Activated CD4-positive, alpha-beta T cell treated with anti-CD3 and anti-CD28 coated beads, Interleukin-2, amount 50 U/mL, for 1 hour (primary cell): ENCODE measurements at places on chromosomes 7 and 10.

GRCh38 chr7:135914346-135914745, 62.8 kb downstream of the MTPN start:
- no peak for DNase-seq

GRCh38 chr10:55813451-55814170, 547.4 kb downstream of the ZWINT start:
- no peak for DNase-seq

- DNase-seq = no peak
Observed at GRCh38 chr10:130772676-130773075, 538.8 kb downstream of the TCERG1L start.

DNA sequence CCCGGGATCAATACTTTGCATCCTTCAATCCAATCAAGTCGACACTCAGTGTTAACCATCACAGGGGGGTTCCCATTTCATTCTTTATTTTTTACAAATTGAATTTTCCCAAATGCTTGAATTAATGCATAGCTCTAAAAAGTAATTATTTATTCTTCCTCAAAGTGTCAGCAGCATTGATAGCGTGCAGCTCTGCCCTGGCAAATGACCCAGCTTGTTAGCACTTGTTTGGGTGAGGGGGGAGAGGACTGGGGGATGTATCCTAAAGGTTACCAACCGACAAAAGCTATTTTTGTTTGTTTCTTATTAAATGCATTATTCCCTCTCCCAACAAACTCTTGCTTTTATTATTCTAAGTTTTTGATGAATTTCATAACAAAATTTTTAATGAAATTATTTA, 27.0 kb upstream of the ELMO1 start:
- DNase-seq = no peak

- no peak for DNase-seq
Observed at GRCh38 chr7:110400411-110400810, 690.5 kb upstream of the LRRN3 start.

GRCh38 chr7:132778761-132779160, 202.5 kb upstream of the PLXNA4 start:
- DNase-seq = no peak

- DNase-seq = no peak
Observed at GRCh38 chr7:55239406-55239805, 125.7 kb upstream of the LANCL2 start.

GRCh38 chr10:78620985-78621799, 447.6 kb upstream of the ZMIZ1 start:
- no peak for DNase-seq

DNA sequence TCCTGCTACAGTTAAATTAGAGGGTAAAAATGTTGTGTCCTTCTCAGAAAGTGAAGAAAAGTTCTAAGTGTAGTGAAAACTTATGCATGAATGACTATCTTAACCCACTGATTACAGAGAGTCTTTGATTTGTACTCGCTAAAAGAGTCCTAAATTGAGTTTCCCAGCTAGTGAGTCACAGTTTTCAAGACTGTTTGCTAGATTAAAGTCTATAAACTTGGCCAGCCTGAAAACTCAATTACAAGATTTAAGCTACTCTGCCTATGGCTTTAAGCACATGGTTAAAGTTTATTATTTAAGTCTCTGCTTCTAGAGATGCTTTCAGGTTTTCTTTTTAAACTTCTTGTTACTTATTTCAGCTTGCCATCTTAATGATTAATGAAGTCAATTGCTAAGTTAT, 44.4 kb downstream of the MRPS24 start:
- DNase-seq = no peak

DNA sequence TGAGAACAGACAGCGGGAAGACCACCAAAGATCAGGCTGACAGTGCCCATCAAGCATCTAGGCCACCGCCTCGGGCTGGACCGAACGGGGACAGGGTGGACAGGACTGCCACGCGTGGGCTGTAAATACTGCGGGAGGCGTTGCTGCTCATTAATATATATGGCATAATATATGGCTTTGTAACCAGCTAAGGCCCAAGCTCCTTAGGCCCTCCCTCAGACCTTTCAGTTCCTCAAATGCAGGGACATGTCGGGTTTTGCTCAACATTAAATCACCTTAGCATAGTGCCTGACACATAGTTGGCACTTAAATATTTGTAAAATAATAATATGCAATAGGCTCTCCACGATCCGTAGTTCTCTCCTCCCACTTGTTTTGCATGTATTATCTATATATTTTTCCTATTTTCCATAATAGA, 402 bp upstream of the TMEM168 start:
- no peak for DNase-seq

- no peak for DNase-seq
Observed at GRCh38 chr7:137578541-137578940, 235.0 kb upstream of the PTN start.

- no peak for DNase-seq
Observed at GRCh38 chr10:188546-188945, 53.3 kb downstream of the ZMYND11 start.

GRCh38 chr10:59090817-59091622, 85.4 kb upstream of the PHYHIPL start:
- no peak for DNase-seq

DNA sequence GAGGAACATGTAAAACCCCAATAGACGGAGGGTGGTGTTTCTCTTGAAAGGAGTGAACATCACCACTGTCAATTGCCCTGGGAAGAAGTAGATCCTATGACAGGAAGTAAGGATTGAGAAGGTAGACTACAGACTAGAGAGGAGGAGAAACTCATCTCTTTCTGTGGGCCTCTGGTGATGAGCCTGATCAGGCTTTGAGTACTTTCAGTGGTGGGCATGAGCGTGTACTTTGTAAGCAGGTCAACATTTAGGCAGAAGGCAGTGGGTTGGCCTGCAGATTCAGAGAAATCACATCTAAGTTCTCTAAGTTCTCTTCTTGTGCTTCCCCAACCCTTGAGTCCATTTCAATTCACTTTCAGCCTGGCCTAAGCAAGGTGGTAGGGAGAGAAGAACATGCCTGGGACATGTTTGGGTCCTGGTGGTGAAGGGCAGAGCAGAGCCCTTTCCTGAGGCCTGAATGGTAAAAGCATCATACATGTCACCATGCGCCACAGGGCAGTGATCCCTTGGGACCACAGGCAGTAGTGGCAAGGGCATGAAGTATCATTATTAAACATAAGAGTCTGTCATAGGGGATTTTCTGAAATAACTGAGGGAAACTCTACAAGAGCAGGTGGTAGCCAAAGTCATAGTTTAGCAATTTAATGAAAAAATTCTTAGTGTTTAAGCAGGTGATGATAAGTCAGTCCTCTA, 56.4 kb upstream of the ANKRD1 start:
- no peak for DNase-seq

- DNase-seq = no peak
Observed at GRCh38 chr7:45176886-45177731, 19.5 kb downstream of the RAMP3 start.

DNA sequence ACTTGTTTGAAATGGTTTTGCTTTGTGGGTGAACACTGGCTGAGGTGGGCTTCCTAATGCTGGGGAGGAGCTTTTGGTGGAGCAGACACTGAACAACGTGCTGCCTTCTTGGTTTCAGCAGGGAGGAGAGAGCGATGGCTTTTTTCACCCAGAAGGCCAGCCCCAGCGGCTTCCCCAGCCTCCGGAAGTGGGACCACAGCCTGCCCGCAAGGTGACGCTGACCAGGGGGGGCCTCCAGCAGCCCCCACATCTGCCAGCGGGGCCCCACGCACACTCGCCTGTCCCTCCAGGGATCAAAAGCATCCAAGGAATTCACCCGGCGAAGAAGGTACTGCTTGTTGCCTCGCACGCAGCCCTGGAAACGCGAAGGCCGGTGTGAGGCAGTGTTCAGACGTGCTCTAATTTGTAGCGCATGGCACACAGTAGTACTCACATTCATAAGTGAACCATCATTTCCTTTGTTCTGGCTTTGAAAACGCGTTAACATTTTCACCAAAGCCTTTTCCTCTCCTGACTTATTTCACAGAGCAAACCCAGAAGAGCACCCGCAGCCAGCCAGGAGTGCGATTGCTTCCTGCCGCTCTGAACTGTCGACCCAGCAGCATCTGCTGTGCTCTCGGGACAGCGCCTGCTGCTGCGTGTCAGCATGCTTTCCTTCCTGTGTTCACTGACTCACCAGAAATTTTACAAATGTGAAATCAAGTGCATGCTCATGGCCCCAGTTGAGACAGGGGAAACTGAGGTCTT, 48.4 kb downstream of the SHH start:
- peak; percentile 37 for DNase-seq

DNA sequence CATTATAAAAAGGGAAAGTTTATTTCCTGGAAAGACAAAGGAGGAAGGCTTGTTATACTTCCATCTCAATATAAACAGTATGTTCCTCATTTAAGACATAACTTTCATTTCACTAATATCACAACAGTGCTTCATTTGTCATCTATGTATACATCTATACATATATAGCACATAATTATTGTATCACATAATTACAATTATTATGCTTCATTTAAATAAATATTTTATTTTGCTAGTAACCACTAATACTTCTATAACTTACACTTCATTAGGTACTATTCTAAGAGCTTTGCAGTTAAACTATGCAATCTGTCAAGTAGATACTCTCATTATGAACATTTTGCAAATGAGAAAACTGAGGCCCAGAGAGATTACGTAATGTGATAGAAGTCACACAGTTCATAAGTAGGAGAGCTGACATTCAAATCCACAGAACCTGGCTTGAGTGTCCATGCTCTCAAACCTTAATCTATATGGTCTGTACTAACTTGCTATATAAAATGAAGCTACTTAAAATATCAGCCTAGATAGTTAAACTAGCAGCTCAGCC, 86.5 kb downstream of the PPP1R3A start:
- no peak for DNase-seq

- no peak for DNase-seq
Observed at GRCh38 chr7:131021460-131021859, 287.5 kb upstream of the KLF14 start.

DNA sequence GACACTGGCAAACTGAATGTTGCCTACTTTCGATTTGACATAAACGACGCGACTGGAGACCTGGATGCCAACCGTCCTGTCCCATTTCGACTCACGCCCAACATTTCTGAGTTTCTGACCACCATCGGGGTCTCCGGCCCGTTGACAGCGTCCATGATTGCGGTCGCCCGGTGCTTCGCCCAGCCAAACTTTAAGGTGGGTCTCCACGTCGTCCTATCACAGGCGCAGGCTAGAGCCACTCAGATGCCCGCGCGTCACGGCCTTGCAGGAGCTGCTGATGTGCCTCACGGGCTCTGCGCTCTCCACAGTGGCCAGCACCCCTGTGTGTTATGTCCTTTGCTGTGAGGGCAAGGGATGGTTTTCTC, 132.6 kb downstream of the SMURF1 start:
- no peak for DNase-seq

GRCh38 chr10:46552526-46553237, 3.8 kb downstream of the GPRIN2 start:
- DNase-seq = no peak

- DNase-seq = no peak
Observed at GRCh38 chr7:142168746-142169145, 57.2 kb downstream of the MGAM2 start.

DNA sequence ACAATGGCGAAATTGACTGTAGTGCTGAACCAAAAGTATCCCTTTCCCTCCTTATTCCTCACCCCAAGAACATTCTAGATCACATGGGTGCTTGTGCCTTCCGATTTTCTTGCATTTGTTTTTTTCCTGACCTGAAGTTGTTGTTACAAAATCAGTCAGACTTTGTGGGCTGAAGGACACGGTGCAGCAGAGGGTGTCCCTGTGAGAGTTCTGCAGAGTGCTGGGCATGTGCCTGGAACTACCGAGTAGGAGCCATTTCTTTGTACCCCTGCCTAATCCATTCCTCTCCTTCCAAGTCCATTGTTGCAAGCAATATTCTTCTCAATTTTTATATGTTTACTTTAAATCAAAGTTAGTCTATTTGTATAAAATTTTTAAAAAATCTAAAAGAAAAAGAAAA, 35.3 kb upstream of the GJD4 start:
- DNase-seq = no peak

DNA sequence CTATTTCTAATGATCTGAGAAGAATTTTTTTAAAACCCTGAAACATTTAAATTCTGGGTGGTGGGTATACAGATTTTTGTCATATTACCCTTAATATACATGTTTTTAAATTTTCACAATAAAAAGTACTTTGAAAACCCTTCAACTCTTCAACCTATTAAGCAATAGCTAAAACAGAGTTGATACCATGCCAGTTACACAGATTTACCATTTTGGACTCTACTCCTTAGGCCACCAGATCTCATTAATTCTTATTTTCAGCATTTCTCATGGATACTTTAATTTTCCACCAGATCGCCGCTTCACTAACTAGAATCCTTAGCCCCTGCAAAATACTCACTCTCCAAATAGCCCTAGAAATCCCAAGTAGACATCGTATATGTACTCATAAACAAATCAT, 12.7 kb upstream of the COL28A1 start:
- no peak for DNase-seq

DNA sequence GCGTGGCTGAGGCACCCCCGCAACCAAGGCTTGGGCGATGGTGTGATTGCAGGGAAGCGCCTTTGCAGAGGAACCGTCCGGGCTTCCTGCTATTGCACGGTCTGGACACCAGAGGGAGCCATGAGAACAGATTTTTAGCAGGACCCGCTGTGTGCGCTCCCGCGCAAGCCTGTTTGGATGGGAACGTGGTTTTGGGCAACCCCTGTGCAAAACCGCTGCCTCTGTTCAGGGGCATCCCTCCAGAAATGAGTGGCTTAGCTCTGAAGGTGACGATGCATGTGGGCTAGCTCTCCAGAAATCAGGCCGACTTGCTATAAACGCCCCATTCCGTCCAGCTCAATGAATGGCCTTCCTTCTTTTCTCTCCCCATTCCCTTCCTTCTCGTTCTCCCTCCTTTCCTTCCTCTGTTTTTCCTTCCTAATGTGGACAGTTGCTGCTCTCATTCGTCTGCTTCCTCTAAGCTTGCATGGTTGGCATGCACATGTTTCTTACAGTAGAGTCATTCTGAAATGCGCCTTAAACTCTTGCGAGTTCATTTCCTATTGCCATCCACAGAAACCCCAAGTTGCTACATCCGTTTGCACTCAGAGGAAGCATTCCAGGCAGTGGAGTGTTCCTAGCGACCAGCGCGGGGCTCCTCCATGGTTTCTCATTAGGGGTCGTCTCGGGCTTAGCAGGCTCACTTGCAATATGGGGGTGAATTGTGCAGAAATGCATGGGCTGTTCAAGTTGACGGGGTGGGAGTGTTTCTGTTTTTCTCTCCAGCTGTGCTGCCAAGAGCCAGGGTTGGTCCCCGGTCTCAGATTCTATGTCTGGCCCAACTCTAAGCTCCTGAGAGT, 302.5 kb upstream of the GALNT17 start:
- peak; percentile 49 for DNase-seq

GRCh38 chr10:9823268-9823930, 1194.3 kb upstream of the CELF2 start:
- no peak for DNase-seq
